Left hindlimb (tissue), 1 donor: ENCODE measurements at places on chromosomes 6 and 20.

DNA sequence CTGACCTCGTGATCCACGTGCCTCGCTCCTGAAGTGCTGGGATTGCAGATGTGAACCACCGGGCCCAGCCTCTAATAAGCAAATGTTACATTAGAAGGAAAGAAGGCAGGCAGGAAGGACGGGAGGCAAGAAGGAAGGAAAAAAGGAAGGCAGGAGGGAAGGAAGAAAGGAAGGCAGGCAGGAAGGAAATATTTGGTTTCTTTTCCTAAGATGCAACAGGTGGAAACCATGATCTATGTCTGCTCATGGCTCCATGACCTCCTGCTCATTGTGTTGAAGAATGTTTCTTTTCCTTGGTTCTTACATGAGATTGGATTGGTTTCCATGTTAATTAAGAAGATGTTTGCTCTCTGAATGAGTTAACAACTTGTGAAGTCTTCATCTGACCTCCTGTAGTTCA lies 91.8 kb upstream of the SNX9 start:
- DNase-seq, result no peak

DNA sequence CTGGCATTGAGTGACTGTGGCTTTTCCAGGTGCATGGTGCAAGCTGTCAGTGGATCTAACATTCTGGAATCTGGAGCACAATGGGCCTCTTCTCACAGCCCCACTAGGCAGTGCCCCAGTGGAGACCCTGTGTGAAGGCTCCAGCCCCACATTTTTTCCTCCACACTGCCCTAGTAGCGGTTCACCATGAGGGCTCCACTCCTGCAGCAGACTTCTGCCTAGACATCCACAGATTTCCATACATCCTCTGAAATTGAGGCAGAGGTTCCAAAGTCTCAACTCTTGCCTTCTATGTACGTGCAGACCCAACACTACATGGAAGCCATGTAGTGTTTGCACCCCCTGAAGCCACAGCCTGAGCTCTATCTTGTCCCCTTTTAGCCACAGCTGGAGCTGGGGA lies 118.0 kb upstream of the BMP5 start:
- no peak for DNase-seq

DNA sequence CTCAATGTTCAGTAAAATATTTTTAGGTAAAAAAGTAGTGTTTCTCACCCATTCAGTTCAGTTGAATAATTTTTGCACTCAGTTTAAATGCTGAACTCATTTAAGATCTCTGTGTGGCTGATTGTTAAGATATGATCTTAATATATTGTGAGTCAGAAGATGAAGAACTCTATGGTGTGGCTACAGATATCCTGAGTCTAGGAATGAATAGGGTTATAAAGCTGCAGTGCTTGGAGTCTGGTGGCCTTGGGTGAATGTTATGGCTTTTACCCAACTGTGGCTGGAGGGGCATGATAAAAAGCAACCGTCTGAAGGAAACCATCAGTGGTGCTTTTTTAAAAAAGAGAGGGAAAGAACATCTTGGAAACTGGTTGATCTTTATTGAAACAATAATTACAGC lies 65.9 kb downstream of the CCN2 start:
- DNase-seq, result no peak

DNA sequence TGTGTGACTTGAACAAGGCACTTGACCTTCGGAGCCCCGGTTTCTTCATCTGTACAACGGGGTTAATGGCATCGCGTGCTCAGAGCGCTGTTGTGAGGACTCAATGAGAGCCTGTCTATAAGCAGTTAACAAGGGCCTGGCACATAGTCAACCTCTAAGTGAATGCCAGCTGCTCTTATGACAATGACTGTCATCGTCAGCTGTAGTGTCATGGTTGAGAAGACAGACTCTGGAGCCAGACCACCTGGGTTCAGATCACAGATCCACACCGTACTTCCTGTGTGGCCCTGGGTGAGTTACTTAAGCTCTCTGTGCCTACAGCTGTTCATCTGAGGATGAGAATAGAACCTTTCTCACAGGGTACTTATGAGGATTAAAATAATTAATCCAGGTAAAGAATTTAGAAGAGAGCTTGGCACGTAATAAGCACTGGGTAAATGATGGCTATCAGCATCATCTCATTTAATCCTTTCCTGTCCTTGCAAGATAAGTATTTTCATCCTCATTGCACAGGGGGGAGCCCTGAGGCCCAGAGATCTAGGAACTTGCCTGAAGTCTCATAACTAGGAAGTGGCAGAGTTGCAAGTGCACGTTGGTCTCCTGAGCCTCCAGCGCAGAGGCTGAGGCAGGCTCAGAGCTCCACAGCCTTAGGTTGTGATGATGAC lies 105.3 kb downstream of the EYA2 start:
- DNase-seq, result no peak

GRCh38 chr6:23343610-23344306 lies 774.4 kb downstream of the HDGFL1 start:
- no peak for DNase-seq

DNA sequence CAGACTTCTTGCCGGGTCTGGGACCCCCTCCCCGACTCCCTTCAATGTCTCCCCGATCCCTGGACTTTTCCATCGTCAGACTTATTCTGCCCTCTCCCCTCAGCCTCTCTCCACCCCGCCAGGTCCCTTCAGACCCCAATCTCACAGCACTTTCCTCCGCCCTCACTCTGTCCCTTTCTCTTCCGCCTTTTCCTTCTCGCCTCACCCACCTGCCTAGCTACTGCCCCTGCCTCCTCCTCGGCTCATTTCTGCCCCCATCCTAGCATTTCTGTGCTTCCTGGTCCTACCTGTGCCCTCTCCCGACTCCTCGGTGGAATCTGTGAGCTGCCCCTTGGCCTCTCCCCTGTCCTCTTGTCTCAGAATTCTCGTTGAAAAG lies 616 bp downstream of the CHMP4B start:
- DNase-seq, result no peak

- no peak for DNase-seq
These were observed 132.8 kb downstream of the ARID1B start for GRCh38 chr6:156910011-156910334.

DNA sequence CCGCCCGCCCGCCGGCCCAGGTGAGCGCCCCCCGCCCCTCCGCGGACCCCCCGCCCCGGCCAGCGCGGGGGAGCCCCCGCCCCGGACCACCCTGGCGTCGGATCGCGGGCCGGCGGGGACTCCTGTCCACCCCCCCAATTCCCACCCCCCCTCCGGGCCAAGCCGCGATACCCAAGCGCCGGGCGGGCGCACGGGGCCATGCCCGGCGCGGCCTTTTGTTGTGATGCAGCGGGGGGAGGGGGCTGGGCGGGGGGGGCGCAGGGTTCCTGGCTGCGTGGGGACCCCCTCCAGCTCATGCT lies 245 bp downstream of the SRC start:
- no peak for DNase-seq

GRCh38 chr6:112122756-112123155 lies 35.4 kb downstream of the FAM229B start:
- DNase-seq, result no peak

DNA sequence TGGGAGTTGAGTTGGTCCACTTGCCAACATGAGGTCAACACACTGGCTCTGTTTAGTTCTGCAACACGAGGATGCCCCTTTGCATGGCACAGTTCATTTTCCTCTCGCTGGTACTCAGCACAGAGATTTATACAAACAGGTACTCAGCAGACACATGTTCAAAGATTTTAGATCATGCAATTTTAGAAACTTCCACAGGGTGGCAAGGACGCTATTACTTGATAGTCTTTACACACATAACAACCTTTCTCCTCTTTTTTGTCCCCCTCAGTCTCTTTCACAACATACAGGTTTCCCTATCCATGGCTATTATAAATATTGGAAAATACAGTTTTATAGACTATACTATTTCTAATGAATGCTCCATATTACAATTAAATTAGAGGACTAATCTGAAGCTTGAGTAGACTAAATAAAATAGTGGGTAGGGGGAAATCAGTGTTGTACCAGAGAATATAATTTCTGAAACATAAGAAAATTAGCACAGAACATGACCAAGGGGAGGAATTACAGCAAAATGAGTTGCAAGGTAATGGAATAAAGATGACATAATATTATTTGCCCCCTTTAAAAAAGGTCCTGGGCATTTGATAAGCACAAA lies 331.8 kb upstream of the BTBD3 start:
- no peak for DNase-seq

DNA sequence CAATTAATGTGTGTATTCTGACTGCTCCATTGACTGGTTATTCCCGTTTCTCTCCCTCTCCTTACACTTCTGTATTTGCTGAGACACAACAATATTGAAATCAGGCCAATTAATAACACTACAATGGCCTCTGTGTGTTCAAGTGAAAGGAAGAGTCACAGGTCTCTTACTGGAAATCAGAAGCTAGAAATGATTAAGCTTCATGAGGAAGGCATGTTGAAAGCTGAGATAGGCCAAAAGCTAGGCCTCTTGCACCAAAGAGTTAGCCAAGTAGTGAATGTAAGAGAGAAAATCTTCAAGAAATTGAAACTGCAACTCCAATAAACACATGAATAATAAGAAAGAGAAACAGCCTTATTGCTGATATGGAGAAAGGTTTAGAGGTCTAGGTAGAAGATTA lies 489.5 kb upstream of the CITED2 start:
- no peak for DNase-seq

DNA sequence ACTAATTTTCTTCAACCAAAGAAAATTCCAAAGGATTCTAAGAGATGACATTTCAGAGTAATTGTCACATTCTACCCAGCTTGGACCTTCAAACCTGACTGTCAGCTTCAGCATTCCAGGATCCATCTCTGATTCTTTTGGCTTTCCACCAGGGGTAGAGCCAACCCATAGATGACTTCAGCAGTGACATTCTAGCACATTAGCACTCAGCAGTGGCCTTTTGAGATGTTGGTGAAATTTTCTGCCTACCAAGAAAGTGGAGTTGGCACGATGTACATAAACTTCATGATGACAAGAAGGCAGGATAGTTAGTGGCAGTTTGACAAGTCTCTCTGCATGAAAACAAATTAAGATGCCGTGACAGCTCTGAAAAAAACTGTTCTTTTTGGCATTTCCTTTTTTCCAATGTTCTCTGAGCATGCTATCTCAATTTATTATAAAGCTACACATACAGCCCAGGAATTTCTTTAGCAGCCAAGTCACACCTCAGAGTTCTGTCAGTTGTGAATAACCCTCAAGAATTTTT lies 466.5 kb upstream of the RNF217 start:
- no peak for DNase-seq

DNA sequence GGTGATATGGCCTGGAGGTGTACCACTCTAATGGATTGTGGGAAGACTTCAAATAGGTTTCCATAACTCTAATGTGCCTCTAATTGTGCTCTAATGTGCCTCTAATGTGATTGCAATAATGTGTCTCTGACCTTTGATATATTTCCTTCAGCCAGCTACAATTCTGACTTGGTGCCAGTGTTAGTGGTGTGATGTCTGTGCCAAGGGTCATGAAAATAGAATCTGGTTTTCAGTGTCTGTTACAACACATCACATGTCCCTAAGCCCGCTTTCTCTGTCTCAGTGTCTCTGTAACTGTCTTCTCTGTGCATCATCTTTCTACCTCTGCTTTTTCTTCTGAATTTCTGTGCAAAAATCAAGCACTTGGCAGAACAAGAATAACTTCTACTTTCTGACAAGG lies 77.2 kb upstream of the ECI2 start:
- DNase-seq, result no peak

- DNase-seq, result no peak
These were observed 92.7 kb downstream of the TRERF1 start for GRCh38 chr6:42359021-42359420.

GRCh38 chr20:46364670-46365486 lies 41.5 kb downstream of the ELMO2 start:
- DNase-seq, result no peak

DNA sequence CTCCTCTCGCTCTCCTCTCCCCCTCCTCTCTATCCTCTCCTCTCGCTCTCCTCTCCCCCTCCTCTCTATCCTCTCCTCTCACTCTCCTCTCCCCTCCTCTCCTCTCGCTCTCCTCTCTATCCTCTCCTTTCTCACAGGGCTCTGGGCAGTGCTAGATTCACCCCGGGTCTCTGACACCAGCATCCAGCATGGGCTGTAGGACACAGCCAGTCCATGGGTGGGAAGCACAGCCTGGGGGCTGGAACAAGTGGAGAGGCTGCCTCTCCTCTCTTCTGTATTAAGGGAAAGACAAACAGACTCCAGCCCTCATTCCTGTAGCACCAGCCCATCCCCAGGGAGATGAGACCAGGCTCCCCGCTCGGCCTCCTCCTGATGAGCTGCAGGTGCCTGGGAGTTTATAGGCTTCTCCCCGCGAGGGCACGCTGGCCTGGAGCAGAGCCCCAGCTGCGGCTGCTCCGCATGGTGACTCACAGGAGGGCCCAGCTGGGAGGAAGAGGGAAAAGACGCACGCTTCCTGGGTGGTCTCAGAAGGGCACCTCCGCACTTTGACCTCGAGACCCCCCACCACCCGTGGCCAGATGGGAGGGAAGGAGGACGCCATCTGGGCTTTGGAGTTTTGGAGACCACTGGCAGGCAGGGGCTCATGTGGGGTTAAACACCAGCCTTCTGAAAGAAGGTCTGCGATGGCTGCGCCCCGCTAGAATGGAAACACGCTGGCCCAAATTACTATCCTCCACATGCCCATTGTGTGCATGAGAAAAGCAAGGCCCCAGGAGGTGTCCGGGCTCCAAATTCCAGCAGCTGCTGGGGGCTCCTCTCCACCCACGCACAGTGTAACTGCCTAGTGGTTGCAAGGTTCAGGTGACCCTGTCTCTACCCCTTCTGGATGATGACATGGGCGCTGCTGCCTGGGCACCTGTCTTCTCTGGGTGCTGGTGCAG lies 68.0 kb downstream of the BMP7 start:
- no peak for DNase-seq

DNA sequence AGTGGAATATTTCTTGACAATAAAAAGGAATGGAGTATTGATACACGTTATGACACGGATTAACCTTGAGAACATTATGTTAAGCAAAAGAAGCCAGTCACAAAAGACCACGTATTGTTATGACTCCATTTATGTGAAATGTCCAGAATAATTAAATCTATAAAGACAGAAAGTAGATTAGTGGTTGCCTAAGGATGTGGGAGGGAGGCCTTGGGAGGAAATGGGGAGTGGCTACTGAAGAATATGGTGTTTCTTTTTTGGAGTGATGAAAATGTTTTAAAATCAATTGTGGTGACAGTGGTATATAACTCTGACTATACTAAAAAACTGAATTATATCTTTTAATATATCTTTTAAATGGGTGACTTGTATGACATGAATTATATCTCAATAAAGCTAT lies 30.1 kb downstream of the TRPC4AP start:
- no peak for DNase-seq

GRCh38 chr20:31908424-31908823 lies 38.0 kb downstream of the TTLL9 start:
- no peak for DNase-seq

DNA sequence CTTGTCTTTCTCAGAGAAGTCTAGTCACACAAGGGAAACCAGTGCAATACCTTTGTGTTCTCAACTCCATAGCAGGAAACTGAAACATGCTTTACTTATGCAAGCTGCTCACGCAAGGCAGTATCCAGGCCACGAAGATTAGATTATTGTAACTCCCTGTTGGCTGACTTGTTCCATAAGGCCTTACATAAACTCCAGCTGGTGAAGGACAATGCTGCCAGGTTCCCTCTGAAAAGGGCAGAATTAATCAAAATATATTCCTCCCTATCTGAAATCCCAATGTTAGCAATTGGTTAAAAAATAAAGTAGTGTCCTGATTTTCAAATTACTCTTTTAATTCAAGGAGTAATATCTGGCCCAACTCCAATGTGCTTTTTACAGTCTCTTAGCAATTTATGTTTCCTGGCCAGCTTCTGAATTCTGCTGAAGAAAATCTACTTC lies 966.6 kb downstream of the HACE1 start:
- DNase-seq, result no peak

GRCh38 chr6:38054527-38055202 lies 235.1 kb downstream of the ZFAND3 start:
- DNase-seq, result no peak

- DNase-seq, result no peak
These were observed 31.8 kb downstream of the PLCB4 start for GRCh38 chr20:9100691-9101090.
